ENCODE measurements at places on chromosomes 7 and 10.

GRCh38 chr7:33874943-33875342, 30.4 kb upstream of the BMPER start:
- peak; percentile 91 for DNase-seq

DNA sequence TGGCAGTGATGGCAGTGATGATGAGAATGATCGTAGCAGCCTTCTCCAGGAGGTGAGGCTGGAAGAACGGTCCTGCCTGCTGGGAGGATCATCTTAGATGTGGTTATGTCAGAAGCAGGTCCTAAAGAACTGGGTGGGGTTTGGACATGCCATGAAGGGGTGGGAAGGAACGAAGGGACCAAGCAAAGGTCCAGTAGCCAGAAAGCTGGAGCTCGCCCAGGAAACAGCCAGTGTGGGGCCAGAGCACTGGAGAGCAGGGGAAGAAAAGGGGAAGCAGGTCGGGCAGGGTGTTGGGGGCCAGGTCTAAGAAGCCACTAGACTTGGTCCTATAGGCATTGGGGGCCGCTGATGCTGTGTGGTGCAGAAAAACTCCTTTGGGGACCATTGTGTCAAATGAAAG, 127.4 kb downstream of the RGS10 start:
- no peak for DNase-seq

- DNase-seq = no peak
Observed at GRCh38 chr7:7512861-7513597, 22.6 kb downstream of the COL28A1 start.

- peak; percentile 39 for DNase-seq
Observed at GRCh38 chr10:102150970-102151773, 1.0 kb upstream of the NOLC1 start.

DNA sequence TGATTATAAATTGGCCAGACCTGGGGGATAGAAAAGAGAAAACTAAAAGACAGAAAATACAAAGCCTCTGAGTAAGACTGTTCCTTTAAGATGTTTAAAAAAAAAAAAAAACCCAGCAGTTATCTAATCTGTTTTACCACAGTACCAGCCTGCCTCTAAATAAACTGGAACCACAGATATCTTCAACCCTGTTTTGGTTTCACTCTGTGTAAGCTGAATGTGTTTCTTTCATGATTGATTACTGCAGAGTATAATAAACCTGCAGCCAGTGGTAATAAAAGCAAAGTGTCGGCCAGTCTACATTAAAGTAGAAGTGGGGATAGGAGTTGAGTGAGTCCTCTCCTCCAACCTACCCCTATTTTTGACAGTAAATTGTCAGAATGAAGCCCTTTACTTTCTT, 40.6 kb downstream of the MGAM2 start:
- DNase-seq = no peak

DNA sequence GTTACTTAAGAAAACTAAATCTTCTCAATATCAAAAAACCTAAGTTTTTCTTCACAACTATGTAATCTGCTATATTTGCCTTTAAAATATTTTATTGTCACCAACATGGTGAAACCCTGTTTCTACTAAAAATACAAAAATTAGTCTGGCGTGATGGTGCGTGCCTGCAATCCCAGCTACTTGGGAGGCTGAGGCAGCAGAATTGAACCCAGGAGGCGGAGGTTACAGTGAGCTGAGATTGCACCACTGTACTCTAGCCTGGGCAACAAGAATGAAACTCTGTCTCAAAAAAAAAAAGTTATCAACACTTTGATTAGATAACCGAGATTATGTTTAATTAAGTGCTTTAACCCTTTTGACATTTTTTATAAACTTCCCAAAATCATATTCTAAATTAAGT, 28.3 kb upstream of the CLDN4 start:
- no peak for DNase-seq

- DNase-seq = peak; percentile 64
Observed at GRCh38 chr10:61897671-61898434, 3.6 kb upstream of the ARID5B start.

DNA sequence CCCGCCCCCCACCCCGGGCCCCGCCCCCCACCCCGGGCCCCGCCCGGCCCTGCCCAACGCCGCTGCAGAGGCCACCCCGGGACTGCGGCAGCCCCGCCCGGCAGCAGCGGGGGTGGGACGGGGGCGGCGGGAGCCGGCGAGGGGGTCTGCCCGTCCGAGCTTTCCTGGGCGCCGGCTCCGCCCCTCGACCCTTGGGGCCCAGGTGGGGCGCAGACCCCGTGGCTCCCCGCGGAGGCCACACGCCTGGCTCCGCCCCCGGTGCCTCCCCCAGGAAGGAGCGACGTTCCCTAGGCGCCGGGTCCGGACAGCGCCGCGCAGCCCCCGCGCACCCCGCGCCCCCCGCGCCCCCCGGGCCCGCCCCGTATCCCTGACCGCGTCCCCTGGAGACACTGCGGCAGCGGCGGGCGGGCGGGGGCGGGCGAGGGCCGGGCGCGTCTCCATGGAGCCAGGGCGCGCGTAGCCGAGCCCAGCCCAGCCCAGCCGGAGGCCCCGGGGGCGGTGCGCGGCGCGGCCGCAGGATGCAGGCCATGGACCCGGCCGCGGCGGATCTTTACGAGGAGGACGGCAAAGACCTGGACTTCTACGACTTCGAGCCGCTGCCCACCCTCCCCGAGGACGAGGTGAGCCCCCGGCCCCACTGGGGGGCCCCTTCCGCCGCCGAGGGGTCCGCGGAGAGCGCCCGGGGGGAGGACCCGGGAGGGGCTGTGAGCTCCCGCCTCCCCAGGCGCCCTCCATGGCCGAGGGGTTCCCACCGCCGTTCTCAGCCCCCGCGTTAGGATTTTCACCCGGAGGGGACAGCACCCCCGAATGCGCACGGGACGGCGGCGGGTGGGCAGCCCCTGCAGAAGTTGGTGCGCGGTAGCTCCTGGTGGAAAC, at the start of gene KNDC1:
TSS of gene KNDC1 (plus strand) at position 270 of the 876 bp plus-strand sequence. CDS start at position 519, 249 bp downstream.
- peak; percentile 22 for DNase-seq

- DNase-seq = no peak
Observed at GRCh38 chr10:88881320-88881719, 1.3 kb downstream of the STAMBPL1 start.

GRCh38 chr10:100600218-100600617, 64.5 kb downstream of the HIF1AN start:
- DNase-seq = no peak

DNA sequence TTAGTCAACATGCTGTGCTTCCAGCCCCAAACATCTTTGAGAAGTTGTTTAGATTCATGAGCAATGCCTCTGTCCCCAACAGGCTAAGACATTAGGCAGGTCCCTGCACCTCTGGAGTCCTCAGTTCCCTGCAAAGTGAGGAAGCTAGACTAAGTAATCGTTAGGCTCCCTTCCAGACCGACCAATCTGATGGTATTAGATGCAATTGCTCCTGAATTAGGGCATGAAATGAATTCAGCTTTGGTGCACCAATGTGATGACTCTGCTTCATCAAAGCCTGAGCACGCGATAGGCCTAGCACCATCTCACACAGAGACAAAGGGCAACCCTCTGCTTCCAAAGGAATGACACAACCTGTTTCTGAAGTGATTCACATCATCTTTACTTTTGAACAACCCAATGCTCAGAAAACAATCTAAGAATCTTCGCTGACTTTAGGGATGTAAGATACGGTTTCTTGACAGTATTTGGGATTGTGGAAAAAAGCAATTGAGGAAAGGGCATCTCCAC, 723 bp upstream of the TES start:
- DNase-seq = no peak

GRCh38 chr7:131071786-131072504, 255.7 kb upstream of the MKLN1 start:
- DNase-seq = peak; percentile 93

GRCh38 chr7:52547308-52547910, 488.0 kb upstream of the POM121L12 start:
- no peak for DNase-seq

DNA sequence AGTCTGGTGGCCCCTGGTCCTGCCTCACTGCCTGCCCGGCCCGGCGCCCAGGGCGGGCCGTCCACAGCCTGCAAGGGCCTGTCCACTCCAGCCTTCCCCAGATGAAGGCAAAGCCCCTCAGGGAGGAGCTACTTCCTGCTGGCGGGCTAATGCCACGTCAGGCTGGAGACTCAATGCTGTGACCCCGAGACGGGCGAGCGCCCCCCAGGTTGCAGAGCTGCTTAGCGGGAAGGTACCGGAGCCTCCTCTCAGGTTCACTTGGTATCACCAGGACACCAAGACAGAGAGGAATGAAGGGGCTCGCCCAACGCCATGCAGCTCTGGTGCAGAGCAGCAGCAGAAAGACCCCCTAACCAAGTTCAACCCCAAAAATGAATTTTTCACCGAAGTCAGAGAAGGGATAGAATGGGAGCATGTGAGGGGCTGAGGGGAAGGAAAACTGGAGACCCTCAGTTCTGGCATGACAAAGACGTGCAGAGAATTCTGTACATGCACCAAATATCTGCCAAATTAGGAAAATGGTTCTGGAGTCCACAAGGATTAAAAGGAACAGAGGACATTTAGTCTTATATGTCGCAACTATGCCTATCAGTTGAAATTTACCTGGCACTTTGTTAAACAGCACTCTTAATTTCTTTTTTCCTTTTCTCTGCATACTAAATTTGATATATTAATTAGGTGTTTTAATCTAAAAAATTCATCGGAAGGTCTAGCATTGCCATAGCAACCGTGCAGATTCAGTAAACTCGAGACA, 2.8 kb downstream of the STK32C start:
- DNase-seq = no peak

GRCh38 chr10:132291826-132292225, 15.9 kb downstream of the STK32C start:
- no peak for DNase-seq

DNA sequence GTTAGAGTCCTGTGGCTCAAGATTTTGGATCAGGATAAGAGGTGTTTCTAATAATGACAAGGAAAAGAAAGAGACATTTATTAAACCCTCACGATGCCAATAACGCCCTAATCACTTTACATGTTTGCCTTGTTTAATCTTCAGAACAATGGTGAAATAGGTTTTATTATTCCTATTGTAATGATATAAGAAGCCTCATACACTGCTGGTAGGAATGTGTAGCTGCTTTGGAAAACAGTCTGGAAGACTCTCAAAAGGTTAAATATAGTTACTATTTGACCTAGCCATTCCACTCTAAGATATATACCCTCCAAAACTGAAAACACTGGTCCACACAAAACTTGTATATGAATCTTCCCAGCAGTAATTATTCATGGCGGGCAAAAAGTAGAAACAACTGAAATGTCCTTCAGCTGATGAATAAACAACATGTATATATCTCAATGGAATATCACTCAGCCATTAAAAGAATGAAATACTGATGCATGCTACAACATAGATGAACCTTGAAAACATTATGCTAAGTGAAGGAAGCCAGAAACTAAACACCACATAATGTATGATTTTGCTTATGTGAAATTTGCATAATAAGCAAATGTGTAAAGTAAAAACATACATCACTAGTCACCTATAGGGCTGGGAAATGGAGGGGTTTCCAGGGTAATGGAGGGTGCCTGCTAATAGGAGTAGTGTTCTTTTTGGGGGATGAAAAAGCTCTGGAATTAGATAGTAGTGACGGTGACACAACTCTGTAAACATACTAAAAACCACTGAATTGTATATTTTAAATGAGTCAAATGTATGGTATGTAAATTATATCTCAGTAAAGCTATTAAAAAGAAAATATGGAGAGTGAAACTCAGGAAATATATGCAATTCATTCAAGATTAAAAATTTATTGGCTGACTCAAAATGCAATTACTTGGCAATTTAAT, 76.9 kb upstream of the ANK3 start:
- DNase-seq = peak; percentile 25

DNA sequence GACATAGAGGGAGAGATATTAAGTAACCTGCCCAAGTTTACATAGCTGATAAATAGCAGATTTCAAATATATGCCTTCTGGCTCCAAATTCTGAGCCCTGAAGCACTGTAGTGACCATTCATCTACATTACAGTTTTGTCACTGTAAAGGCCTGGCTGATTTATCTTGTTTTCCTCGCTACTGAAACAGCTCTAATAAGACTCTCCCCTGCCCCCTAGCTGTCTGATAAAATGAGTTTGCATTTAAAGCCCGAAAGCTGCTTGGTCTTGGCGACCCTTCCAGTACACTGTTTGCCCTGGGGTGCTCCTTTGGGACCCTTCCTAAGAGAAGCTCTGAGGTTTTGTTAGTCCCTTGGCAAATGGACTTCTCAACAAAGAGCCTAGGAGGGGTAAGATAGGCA, 59.7 kb upstream of the RAB11FIP2 start:
- DNase-seq = peak; percentile 56

GRCh38 chr7:136292365-136292764, 315.2 kb upstream of the MTPN start:
- DNase-seq = no peak

- DNase-seq = no peak
Observed at GRCh38 chr7:70505468-70505867, 626.5 kb upstream of the GALNT17 start.

GRCh38 chr7:1137517-1138167, 22.4 kb downstream of the ZFAND2A start:
- DNase-seq = no peak

- DNase-seq = no peak
Observed at GRCh38 chr7:5854738-5855137, 25.9 kb upstream of the OCM start.

DNA sequence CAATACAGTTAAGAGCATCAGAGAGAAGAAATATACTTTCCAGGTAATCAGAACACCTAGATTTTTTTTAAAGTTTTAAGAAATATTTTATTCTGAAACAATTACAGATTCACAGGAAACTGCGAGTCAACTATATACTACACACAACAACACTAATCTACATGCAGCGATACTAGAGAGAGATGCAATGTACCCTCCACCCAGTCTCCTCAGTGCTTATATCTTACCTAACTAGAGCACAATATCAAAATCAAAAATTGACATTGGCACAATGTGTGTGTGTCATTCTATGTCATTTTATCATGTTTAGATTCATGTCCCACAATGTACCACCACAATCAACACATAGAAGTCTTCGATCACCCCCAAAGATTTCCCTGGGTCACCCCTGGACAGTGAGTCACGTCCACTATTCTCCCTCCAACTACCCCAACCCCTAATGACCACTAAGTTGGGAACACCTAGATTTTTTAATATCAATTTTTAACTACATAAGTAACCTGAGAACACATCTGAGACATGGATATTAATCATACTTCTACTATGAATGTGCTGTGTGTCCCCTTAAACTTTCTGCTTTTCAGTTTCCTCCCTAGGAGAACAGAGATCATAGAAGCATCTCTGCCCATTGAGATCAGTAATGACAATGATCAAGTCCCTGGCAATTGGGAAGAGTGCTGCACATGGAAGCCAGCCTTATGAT, 86.5 kb downstream of the GSAP start:
- no peak for DNase-seq

DNA sequence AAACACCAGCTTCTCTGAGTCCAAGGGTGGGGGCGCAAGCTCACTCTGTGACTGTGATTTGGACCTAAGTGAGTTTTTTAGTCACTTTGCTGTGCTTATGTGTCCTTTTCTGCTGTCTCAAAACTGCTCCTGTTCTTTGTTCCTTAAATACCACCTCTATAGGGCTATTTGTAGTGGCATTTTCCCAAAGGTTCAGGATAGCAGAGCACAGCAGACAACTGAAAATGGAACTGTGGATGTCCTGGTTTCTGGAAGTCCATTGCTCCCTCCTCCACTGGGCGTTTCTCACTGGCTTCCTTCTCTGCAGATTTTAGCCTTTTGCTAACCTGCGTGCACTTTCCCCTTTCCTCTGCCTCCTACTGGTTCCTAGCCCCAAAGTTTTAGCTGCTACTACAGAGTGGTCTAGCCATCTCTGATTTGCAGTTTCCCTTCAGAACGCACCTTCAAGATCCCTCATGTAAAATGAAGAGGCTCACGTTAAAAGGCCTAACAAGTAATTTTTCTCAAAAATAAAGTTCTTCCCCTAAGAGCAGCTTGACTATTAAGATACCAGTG, 25.6 kb downstream of the BLVRA start:
- no peak for DNase-seq

GRCh38 chr7:107036535-107036934, 8.0 kb upstream of the PRKAR2B start:
- DNase-seq = no peak
